ENCODE measurements at places on chromosomes 3 and 15.

DNA sequence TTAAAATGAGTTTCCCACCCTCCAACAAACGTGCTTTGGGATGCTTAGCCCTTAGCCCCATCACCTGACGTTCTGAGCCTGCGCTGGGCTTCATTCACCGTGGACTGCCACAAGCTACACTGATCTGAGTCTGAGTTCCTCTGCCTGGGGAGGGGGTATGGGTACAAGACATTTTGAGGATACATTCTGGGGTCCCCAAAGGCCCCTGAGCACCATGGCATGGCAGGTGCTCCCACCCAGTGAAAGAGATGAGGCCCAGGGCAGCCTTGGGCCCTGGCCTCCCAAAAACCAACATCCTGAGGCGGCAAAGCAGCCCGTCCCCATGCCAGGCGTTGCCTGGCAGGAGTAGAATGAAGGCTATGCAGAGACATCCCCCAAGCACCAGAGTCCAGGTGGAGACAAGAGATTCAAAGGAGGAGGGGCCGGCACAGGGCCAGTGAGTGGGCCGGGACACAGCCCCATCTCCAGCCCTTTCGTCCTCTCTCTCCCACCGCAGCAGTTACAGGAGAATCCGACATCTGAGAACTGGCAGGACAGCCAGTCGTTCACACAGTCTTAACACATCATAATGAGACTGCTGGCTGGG is 74.5 kb downstream of the VGLL4 start:
- DNase-seq, result no peak

DNA sequence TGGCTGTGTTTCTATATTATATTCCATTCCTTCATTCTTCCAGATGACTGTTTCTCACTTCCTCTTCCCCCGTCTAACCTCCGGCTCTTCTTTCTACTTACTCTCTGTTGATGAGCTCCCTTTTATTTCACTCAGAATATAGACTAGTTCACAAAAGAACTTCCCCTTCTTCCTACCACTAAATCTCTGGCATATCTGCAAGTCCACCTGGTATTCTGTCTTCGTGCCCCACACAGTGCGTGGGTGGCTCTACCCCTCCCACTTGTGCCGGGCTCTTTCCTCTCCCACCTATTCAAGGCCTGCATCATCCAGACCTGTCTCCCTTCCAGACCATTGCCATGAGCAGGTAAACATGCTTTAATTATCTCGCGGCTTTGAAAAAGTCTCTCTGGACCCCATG is 73.0 kb downstream of the SCN10A start:
- DNase-seq, result no peak

GRCh38 chr3:105542282-105543019 is 175.7 kb downstream of the ALCAM start:
- no peak for DNase-seq

DNA sequence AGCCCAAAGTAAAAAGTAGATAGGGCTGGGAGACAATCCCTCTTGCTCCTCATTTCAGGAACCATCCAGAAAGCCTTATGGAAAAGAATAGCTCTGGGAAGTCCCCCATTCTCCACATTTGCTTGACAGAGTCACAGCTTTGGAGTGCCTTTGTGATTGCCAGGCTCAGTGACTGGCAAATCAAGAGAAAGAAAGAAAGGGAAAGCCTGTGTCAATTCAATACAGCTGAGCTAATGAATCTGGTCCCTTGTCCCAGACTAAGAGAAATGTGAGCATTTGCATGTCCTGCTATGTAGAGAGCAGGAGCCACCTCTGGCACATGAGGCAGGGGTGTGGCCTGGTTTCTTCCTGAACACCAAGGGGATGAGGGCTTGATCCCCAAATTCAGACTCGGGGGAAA is 14.9 kb upstream of the CTNNB1 start:
- no peak for DNase-seq

- DNase-seq, result no peak
These were observed 6.2 kb downstream of the ALPK3 start for GRCh38 chr15:84823282-84823878.

DNA sequence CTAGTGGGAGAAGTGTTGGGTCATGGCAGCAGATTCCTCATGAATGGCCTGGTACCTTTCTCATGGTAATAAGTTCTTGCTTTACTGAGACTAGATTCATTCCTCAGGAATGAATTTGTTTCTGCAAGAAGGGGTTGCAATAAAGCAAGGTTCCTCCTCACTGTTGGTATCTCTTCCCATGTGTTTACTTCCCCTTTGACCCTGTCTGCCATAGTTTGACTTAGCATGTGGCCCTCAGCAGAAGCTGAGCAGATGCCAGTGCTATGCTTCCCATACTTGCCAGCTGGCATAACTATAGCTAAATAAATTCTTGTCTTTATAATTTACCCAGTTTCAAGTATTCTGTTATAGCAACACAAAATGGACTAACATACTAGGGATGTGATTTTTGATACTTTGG is 163.6 kb upstream of the COL8A1 start:
- DNase-seq, result no peak

GRCh38 chr3:77690284-77690845 is 650.5 kb downstream of the ROBO2 start:
- no peak for DNase-seq

DNA sequence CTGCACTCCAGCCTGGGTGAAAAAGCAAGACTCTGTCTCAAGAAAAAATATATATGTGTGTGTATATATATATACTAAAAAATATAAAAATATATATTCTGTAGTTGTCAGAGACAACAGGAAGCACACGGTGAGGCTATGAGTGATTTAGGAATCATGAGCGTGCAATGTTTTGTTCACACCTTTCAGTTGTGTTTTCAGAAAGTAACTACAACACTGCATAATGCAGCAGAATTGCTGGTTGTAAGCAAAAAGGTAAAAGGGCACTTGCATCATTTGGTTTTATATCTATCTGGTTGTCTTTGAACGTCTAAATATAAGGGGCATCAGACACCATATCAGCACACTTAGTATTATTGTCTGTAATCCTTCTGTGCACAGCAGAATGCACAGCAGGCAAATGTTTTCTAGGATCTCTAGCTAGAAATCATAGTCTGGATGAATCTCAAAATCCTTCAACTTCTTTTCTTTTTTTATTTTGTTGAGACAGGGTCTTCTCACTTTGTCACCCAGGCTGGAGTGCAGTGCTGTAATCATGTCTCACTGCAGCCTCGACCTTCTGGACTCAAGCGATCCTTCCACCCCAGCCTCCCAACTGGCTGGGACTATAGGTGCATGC is 44.8 kb downstream of the CCR3 start:
- DNase-seq, result no peak

- DNase-seq, result no peak
These were observed 4.1 kb downstream of the P3H2 start for GRCh38 chr3:190116551-190117067.

DNA sequence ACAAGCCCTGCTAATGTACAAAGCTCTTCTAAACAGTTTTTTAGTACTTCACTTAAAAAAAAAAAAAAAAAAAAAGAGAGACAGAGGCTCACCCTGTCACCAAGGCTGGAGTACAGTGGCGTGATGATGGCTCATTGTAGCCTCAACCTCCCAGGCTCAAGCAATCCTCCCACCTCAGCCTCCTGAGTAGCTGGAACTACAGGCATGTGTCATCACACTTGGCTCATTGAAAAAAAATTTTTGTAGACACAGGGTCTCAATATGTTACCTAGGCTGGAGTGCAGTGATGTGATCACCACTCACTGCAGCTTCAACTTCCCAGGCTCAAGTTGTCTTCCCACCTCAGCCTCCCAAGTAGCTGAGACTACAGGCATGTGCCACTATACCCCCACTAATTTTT is 47.6 kb upstream of the HEG1 start:
- no peak for DNase-seq

DNA sequence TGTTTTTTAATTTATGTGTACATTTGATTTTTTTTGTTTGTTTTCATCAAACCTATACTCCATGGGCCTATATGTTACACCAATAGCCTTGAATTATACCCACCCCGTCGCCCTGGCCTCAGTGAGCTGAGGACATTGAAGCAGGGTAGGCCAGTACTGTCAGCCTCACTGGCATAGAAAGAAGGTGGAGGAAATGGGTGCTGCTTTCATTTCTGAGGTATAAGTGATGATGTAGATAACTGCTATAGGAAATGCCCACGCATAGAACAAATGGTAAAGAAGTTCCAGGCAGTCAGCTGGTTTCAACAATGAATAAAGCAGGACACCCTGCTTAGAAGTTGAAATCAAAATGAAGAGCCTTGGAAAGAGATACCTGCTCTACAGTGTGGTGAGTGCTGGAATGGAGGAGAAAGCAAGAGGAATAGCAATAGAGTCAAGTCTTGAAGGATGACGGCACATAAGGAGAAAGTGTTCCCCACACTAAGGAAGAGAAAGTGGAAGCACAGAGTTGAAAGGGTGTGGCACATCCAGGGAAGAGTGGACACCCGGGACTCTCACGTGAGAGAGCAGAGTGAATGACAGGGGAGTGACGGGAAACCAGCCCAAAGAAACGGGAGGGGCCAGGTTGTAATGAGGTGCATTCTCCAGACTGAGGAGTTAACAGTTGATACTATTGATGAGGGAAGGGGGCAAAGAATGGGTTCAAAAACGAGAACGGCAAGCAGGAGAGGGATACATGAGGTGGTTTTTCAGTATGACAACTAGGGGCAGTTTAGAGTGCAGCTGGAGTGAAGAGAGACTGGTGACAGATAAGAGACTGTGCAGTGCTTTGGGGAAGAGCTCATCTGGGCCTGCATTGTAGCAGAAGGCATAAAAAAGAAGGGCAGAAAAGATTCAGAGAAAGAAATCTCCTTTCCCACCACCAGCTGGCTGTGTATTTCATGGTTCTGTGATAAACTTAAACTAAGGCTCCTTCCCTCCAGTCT is 70.5 kb downstream of the KLHL25 start:
- DNase-seq, result no peak

DNA sequence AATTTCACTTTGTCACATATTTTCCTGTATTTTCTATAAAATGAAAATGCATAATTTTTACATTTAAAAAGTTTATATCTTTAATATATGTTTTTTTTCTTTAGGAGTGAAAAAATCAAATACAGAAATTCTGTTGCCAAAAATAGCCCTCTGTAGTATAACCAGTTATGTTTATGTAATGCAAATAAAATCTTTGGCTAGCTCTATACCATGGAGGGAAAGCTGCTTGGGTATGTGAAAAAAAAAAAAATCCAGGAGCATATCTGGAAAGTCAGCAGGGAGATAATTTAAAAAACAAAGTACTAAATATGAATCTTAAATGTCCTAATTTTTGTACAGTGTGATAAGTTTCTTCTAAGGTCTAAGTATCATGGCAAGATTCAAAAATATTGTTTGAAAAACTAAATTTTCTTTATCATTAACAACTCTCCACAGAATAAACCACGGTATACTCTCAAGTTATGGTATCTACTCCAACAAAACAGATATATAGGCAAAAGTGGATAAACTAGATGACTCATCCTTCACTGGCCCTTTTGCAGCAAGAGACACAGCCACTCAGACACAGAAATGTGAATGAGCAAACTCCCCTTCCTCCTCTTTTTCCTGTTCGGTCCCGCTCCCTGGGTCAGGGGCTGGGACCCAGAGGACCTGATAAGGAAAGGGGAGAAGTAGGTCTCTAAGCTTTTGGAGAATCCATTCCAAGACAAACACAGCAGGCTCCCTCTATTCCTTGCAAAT is 66.6 kb downstream of the PDZRN3 start:
- no peak for DNase-seq

GRCh38 chr3:113008117-113008516 is 17.3 kb downstream of the GTPBP8 start:
- DNase-seq, result no peak

DNA sequence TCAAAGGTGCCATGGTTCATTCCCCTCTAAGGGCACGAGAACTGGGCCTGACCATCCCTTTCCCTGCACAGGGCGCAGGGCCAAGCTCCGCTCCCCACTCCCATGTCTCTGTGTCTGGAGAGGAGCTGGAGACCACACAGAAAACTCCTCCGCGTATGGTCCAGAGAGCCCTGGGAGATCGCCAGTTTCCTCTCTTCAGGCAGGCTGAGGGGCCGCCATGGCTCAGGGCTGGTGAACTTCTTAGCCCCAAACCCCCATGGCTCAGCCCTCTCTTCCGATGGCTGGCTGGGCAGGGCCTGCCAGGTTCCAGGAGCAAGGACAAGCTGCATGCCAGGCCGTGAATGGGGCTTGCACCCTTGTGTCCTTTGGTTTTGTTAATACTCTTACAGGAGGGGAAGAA is 52.9 kb downstream of the EXOG start:
- no peak for DNase-seq

GRCh38 chr15:70781236-70781635 is 17.9 kb upstream of the UACA start:
- DNase-seq, result no peak

DNA sequence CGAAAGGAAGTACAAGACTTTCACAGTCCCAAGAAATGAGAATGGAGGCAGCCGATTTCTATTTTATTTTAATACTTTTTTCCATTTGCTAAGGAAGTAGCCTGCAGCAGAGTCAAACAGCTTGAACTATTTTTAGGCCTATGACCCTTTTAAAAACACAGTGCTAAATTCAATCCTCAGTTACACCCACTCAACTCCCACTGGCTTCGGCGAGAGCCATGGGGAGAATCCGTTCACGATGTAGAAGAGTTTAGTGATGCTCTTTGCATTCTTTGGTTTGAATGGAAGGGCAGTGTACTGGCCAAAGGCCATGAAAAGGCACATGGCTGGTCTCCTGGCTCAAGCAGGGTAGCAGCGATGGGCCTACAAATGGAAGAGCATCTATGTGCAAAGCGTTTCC is 343.5 kb downstream of the FOXP1 start:
- DNase-seq, result no peak

DNA sequence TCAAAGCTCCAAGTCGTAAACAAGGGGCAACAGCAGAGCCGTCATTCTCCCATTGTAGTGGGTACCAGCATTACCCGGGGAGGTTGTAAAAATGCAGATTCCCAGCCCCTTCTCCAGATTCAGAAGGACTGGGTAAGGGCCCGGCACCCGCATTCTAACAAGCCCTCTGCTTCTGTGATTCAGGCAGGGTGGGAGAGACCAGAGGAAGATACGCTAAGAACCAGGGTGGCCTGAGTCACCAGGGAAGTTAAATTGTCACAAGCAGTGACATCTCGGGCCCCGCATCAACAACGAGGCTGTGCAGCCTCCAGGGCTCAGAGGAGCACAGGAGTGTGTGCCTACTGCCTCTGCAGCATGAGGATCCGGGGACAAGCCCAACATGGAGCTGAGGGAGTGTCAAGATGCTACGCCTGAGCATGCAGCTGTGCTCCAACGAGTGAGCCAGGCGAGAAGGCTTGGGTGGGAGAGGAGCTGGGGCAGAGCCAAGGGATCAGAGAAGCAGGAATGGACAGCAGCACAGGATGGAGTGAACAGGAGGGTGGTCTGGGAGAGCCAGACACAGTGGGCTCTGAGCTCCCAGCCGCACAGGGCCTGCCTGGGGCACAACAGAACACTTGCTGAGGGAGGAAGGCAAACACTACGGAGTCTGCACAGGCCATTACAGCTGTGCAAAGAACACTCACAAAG is 68.5 kb downstream of the CPN2 start:
- DNase-seq, result no peak

- no peak for DNase-seq
These were observed 72.0 kb downstream of the TFDP2 start for GRCh38 chr3:142077155-142077858.

DNA sequence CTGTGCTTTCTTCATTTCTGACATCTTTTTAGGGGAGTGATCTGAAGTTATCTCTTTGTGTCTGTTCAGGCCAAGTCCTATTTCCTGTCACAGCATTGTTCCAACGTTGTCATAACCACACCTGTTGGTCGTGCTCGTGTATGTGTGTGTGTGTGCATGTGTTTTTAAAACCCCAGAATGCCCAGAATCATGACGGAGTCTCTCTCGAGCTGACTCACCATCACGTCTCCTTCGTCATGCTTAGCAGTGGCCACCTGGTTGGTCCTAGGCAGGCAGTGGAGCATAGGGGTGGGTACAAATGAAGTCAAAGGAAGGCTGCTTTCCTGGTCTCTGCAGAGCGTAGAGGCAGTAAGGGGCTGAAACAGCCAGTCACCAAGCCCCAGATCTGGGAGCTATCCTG is 126.8 kb upstream of the ABHD17C start:
- no peak for DNase-seq
